ENCODE measurements at places on chromosomes 3 and 15.

GRCh38 chr3:72065236-72065635, 280.3 kb upstream of the PROK2 start:
- DNase-seq = no peak

DNA sequence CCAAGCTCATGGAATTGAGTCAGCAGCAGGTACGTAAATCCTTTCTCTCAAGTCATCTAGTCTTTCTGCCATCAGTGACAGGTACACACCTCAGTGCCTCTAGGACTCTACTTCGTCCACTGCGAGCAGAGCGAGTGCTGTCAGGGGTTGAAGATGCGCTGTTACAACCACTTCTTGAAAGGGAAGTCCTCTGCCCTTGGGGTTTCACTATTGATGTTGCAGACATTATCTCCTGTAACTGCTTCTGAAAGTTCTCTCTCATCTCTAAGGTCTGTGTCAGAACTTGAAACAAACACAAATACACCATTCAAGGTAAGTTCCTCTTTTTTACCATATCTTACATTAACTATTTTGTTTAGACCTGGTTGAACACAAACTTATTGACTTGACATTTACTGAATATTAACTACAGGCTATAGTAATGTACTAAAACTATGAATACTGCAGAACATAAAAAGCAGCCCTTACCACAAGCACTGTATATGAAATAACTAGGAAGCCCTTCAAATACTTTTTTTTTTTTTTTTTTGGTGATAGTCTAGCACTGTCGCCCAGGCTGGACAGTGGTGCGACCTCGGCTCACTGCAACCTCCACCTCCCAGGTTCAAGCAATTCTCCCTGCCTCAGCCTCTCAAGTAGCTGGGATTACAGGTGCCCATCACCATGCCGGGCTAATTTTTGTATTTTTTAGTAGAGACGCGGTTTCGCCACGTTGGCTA, 41.5 kb downstream of the TOPBP1 start:
- no peak for DNase-seq

GRCh38 chr3:120025520-120025919, 68.7 kb downstream of the GSK3B start:
- no peak for DNase-seq

DNA sequence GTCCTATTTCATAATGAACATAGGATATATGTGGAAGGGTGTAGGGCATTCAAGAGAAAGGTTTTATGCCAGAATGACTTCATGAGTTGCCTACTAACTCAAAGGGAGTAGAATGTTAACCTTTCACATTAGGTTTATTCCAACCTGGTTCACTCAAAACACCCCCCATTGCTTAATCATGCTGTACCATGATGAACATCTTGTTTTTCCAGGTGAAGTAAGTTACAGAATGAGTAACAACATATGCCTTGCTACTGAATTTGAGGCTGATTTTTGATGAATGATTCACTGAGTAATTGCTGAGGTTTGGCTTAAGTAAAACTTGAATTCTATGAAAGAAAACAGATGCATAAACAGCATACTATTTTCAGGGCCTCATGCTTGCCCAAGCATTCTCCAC, 5.9 kb upstream of the CLDN16 start:
- DNase-seq = peak; percentile 68

DNA sequence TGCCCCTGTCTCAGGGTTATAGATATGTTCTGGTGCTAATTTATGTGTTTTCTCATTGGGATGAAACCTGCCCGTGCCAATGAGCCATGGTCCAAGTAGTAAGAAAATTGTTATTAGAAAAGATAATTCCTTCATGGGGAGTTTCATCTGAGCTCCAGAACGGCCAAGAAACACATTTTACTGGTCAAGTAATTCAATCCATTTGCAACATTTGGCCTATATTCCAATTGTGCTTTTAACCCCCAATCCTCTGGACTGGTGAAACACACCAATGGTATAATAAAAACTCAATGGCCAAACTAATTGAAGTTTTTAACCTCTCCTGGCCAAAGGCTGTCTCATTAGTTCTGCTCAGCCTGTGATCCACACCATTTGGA, 53.7 kb upstream of the XCR1 start:
- DNase-seq = no peak

DNA sequence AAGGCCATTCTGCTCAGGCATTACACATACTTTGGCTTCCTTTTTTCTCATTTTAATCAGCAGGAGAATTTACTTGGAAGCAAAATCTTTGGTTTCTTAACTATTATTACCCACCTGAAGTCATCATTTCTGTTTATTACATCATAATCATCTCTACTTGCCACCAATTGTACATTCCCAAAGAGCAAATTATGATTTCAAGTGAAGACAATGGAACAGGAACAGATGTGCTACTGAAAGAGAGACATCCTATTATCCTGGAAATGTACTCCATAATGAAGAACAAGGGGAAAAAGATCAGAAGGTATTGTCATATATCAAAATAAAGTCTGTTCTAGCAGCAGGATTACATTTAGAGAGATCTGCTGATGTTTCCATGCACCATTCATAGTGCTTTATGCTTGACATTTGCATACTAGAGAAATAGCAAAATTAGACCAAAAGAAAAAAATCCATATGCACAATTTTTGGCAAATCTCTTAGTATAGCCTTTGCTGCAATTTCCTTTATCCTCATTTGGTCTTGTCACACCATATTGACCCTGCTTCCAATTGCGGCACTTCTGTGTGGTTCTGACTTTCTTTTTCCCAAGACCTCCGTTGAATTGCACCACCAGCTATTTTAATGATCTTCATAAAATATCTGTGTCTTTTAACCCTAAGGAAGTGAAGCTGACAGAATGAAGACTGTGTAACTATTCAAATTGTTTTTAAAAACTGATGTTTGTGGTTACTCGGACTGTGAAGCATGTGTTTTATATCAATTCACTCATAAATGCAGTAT, 683.8 kb downstream of the ZNF385D start:
- no peak for DNase-seq

DNA sequence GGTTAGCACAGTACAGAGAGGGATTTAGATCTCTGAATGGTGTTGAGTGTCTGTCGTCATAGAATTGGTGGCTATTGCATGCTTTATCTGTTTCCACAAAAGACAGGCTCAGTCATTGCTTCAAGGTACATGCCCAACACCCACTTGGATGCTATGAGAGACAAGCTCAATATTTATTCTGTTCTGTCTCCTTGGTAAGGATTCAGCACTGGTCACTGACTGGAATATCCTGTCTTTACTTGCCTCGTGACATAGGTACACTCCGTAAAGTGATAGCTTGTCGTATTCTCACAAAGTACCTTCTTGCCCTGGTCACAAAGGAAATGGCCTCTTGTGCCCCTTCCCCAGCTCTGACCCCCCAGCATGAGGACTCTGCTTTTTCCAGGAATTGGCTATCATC, 72.8 kb upstream of the CTNNB1 start:
- no peak for DNase-seq

GRCh38 chr15:20665653-20666052, 124.1 kb upstream of the GOLGA6L6 start:
- DNase-seq = no peak

GRCh38 chr3:153704115-153704514, 417.1 kb upstream of the ARHGEF26 start:
- DNase-seq = no peak

- peak; percentile 64 for DNase-seq
Measured at GRCh38 chr15:39110336-39110735, 470.5 kb upstream of the THBS1 start.

DNA sequence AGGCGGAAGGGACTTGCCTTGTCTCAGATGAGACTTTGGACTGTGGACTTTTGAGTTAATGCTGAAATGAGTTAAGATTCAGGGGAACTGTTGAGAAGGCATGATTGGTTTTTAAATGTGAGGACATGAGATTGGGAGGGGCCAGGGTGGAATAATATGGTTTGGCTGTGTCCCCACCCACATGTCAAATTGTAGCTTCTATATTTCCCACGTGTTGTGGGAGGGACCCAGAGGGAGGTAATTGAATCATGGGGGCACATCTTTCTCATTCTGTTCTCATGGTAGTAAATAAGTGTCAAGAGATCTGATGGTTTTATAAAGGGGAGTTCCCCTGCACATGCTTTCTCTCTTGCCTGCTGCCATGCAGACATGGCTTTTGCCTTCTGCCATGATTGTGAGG, 89.2 kb downstream of the CGGBP1 start:
- no peak for DNase-seq

- DNase-seq = no peak
Measured at GRCh38 chr15:40226736-40227135, 12.1 kb upstream of the PAK6 start.

DNA sequence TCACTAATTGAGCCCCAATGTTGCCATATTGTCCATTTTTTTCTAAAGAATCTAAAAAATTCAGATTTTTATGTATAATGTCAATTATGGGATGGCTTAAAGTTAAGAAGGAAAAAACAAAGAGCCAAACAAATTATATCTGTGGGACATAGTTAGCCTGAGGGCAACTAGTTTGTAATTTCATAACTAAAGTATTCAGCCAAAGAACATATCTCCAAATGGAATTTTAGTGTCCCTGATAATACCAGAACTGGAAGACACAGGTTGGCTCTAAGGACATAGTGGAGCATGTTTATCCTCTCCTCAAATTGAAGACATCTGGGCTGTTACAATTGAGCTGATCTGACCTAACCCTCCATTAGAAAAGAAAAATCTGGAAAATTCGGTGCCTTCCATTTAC, 144.2 kb downstream of the IL1RAP start:
- DNase-seq = no peak

DNA sequence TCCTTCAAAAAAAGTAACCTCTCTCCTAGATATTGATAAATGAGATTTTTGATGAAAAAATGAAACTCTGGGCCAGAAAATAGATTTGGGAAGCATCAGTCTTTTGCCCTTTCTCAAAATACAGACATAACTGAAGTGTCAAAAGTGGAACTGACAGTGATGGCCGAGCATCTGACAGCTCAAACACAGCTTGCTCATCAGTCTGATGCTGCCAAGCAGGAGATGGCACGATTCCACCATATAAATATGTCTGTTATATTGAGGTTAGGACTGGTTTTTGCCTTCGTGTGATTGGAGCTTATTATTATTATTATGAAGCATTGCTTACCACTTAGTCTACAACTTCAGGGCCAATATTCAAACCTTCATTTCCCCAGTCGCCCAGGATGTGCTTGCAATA, 152.6 kb upstream of the EPHA3 start:
- no peak for DNase-seq

- no peak for DNase-seq
Measured at GRCh38 chr3:129045675-129046036, 14.9 kb upstream of the GP9 start.

DNA sequence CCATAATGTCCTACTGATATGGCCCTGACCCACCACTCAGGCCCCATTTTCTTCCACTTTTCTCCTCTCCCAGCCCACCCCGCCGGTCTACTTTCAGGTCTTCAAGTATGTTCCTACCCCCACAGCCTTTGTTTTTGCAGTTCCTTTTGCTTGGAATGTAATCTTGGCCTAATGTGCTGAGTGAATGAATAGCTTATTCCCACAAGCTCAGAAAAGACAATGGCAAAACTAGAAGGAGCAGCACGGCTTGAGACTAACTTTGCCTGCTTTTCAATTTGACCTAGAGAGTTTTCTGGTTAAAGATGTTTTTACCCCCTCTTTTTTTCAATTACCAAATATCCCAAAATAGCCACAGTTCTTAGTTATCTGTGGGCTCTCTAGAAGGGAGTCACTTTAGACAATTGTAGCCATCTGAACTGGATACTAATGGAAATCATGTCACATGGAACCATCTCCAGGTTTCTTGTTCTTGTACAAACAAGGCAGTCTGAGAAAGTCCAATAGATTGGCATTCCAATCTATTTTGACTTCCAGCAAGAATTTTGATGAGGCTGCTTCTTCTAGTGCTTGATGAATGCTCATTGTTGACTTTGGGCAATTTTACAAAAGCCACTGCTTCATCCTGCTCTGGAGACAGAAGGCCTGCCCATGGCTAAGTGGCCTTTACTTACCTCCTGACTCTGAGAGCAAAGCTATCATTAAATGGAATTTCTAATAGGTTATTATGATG, 16.3 kb upstream of the LMCD1 start:
- DNase-seq = no peak

DNA sequence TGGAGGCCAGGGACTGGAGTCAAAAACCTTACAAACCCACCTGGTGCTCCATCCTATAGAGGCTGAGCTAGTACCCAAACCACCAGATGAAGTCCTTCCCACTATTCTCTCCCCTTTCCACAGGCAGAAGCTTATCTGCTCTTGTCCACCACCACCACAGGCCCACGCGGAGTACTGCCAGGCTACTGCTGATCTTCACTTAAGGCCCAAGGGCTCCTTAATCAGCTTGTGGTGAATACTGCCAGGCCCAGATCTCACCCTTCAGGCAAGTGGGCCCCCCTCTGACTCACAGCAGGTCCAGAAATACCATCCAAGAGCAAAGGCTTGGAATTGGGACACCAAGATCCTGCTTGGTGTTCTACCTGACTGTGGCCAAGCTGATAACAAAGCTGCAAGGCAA, 598.1 kb upstream of the CBLB start:
- no peak for DNase-seq

- peak; percentile 62 for DNase-seq
Measured at GRCh38 chr3:27423463-27423862, 54.3 kb upstream of the NEK10 start.

- DNase-seq = no peak
Measured at GRCh38 chr3:54541369-54541768, 386.5 kb downstream of the LRTM1 start.

GRCh38 chr3:127110982-127111693, 81.8 kb upstream of the PRR23E start:
- no peak for DNase-seq

GRCh38 chr3:100915706-100916495, 77.3 kb downstream of the ABI3BP start:
- DNase-seq = no peak

GRCh38 chr15:41942886-41943285, 29.5 kb downstream of the EHD4 start:
- no peak for DNase-seq

DNA sequence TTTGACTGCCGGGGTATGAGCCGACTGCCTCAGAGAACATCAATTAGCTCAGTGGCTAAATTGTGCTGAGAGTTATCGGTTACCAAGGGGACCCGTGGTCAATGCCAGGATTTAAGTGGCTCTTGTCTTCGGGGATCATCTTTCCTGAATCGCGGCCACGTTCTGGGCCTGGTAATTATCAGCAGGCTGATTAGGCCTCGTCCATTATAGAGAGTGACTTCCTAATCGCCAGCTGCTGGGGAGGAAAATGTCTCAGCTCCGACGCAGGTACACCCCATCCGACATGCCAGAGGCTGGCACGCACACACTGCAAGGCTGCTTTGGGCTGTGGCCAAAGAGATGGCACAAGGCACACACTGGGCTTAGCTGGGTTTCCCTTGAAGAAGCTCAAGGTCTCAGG, 10.6 kb downstream of the TRH start:
- DNase-seq = no peak

- DNase-seq = no peak
Measured at GRCh38 chr15:60000113-60000823, 3.8 kb upstream of the FOXB1 start.

- no peak for DNase-seq
Measured at GRCh38 chr3:134642445-134643149, 8.2 kb downstream of the KY start.

Measured in non-pigmented ciliary epithelial cell (primary cell).